ENCODE measurements at places on chromosomes 13 and 19. TPM values are rescaled to one million over a fixed set of nuclear protein-coding genes. Genes with fewer than 3 reads are reported as not detected.

The ADGRE3 gene
- total RNA-seq = not detected

The KCTD12 gene
- 116 TPM for total RNA-seq

The PODNL1 gene
- not detected for total RNA-seq

The RPL36 gene
- total RNA-seq = 944 TPM

The KCTD15 gene
- 57.7 TPM for total RNA-seq

The LHB gene
- not detected for total RNA-seq

The SIGLEC7 gene
- total RNA-seq = not detected

The AMER2 gene
- total RNA-seq = not detected

The PLEKHJ1 gene
- 82.4 TPM for total RNA-seq

The RUBCNL gene
- not detected for total RNA-seq

The FBXL12 gene
- total RNA-seq = 25.8 TPM

The NDFIP2 gene
- total RNA-seq = 18.5 TPM

The PPM1N gene
- 0.81 TPM for total RNA-seq

The SHISA2 gene
- 2.5 TPM for total RNA-seq

The ABCC4 gene
- 14.7 TPM for total RNA-seq

The RYR1 gene
- not detected for total RNA-seq

The COX7A1 gene
- 26.8 TPM for total RNA-seq

The SEMA6B gene
- total RNA-seq = 166 TPM

The PCDH17 gene
- 5.0 TPM for total RNA-seq

The KXD1 gene
- total RNA-seq = 134 TPM

The EMC10 gene
- 106 TPM for total RNA-seq

The ZNF540 gene
- 0.75 TPM for total RNA-seq

The ZFR2 gene
- not detected for total RNA-seq

The FCGBP gene
- not detected for total RNA-seq

The CD37 gene
- total RNA-seq = not detected

The ZNF544 gene
- total RNA-seq = 39.3 TPM

The CGB3 gene
- not detected for total RNA-seq

The HCN2 gene
- 0.37 TPM for total RNA-seq

The ZNF541 gene
- total RNA-seq = not detected

The EPSTI1 gene
- 3.1 TPM for total RNA-seq

The ZNF723 gene
- not detected for total RNA-seq

The SMIM44 gene
- not detected for total RNA-seq

The SUGT1 gene
- 74.2 TPM for total RNA-seq

The CEACAM8 gene
- total RNA-seq = not detected

The LACC1 gene
- total RNA-seq = 4.0 TPM

The PLPPR3 gene
- total RNA-seq = 1.2 TPM

The ZNF491 gene
- 0.85 TPM for total RNA-seq

The GDF15 gene
- total RNA-seq = 165 TPM

The RFPL4A gene
- total RNA-seq = not detected

The SIPA1L3 gene
- 47.2 TPM for total RNA-seq

The PLIN4 gene
- total RNA-seq = not detected

The DNAJC15 gene
- total RNA-seq = 21.8 TPM

The LRRC63 gene
- total RNA-seq = not detected

The NLRP11 gene
- total RNA-seq = not detected

The SIGLEC8 gene
- total RNA-seq = not detected

The LSR gene
- 1.0 TPM for total RNA-seq

The NDUFA13 gene
- total RNA-seq = 252 TPM

The EDNRB gene
- total RNA-seq = 2.6 TPM

The XRCC1 gene
- total RNA-seq = 37.3 TPM

The PROZ gene
- not detected for total RNA-seq

The KCNN1 gene
- 0.80 TPM for total RNA-seq

Data from endothelial cell of umbilical vein (primary cell).